ENCODE measurements at places on chromosomes 7 and 10.
A peak's percentile ranks its signal among the peaks of the same experiment; 100 is the strongest.

DNA sequence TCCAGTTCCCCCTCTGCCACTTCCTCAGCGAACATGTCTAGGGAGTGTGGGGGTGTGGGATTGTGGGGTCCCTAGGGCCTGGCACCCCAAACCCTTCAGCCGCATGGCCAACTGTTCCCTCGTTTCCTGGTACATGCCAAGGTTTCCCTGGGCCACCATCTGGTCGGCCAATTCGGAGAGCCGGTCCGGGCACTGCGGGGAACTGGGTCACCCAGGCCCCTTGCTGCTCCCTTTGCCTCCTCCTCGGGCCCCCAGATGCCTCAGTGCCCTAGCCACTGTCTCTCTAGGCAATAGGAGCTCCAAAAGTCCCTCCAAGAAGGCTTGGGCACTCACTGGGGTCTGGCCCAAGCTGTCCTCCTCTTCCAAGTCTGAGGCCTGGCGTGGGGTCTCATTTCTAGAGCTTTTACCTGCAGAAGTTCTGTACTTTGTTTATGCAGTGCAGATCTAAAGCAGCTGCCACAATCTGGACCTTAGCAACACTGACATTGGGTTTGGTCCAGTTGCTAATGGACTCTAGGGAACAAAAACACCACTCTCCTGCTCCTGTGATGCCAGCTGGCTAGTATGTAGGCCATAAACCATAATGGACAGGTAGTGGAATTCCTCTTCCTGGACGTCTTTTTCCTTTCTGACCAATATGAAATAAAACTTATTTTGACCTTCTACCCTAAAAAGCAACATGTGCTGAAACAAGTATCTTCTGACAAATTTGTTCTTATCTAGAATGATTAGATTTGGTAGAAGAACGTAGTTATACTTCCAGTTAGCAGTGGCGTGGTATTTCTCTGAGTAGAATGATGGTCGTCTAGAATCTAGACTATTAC lies 172.9 kb downstream of the LRRC4 start:
- DNase-seq = no peak

DNA sequence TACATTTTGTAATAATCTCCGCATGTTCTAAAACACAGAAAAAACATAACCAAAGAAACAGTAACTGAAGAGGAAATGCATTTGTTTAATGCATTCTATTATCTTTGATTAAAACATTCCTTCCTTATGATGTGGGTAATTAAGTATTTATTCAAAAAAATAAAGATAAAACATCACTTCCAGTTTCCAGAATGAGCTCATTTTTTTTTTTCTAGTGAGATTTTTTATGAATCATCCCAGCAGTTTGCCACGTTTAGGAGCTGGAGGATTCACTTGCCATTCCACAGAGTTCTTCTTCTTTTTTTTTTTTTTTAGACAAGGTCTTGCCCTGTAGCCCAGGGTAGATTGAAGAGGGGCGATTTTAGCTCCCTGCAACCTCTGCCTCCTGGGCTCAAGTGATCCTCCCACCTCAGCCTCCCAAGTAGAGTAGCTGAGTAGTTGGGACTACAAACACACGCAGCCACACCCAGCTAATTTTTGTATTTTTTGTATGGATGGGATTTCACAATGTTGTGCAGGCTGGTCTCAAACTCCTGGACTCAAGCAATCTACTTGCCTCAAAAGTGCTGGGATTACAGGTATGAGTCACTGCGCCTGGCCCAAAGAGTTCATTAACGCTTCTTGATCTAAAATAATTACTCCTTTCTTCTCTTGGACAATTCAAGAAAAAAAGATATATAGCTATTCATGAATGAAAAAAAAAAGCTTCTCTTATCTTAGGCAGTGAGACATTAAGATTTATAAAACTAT lies 177.3 kb downstream of the DKK1 start:
- no peak for DNase-seq

- no peak for DNase-seq
Measured at GRCh38 chr10:93211991-93212390, 138.3 kb downstream of the CYP26A1 start.

GRCh38 chr7:154770962-154771361 lies 232.0 kb downstream of the PAXIP1 start:
- no peak for DNase-seq

DNA sequence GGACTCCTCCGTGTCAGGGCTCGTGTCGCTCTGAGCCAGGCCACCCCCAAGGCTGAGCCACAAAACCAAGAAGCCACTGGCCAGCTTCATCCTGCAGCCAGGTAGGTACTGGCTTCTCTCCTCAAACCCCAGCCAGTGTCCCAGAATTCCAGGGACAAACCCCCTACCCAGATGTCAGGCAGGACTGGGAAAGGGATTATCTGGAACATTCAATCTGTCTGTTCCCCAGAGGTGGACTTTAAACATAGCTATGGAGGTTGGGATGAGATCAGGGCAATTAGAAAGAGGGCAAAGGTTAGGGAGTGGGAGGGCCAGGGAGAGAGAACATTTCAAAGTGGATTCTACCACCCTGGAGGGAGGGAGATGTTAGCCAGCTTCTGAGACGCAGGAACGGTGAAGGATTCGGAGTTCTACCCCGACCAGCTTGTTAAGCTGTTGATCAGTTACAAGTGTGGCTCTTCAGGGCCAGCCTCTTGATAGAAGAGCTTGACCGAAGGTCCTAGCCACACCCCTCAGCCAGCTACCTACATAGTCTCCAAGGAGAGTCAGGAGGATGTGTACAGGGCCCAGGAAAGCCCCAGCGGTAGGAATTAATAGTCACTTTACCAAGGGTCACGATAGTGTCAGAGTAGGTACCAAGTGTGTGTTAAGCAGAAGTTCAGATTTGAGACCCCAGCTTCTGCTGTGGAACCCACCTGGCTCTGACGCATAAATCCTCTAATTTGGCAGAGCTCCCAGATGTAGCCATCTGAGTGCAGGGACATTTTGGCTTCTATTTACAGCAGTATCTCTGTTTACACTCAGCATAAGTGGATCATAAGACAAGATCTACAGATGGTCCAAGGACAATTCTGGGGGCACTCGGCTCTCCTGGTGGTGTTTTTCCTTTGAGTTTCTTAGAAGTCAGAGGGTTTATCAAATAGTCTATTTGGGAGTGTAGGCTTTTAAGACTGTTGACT lies at the start of gene PLA2G12B:
PLA2G12B (minus strand) TSS at position 211 of the 959 bp plus-strand sequence; CDS start at position 90, 121 bp downstream.
- no peak for DNase-seq

DNA sequence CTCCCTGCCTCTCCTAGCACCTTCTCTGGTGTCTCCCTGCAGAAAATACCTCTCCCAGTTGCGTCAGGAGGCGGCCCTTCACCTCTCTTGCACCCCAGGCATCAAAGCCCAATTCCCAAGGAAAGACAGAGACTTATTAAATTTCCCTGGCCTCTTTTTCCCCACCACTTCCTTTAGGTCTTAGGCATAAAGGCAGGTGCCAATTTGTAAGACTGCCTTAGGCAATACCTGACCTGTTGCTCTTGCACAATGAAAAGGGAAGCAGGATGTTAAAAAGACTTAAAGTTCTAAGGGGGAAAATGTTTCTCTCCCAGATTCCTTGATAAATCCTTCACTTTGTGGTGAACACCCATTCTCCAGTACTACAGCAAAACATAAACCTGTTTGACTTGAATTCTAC lies 186.7 kb downstream of the SLC25A13 start:
- no peak for DNase-seq

- DNase-seq = peak; percentile 71
Measured at GRCh38 chr10:18140149-18140956, at the start of gene CACNB2. Gene CACNB2 (plus strand): TSS chr10:18140424.

GRCh38 chr10:80324086-80324485 lies 32.5 kb downstream of the DYDC1 start:
- no peak for DNase-seq

DNA sequence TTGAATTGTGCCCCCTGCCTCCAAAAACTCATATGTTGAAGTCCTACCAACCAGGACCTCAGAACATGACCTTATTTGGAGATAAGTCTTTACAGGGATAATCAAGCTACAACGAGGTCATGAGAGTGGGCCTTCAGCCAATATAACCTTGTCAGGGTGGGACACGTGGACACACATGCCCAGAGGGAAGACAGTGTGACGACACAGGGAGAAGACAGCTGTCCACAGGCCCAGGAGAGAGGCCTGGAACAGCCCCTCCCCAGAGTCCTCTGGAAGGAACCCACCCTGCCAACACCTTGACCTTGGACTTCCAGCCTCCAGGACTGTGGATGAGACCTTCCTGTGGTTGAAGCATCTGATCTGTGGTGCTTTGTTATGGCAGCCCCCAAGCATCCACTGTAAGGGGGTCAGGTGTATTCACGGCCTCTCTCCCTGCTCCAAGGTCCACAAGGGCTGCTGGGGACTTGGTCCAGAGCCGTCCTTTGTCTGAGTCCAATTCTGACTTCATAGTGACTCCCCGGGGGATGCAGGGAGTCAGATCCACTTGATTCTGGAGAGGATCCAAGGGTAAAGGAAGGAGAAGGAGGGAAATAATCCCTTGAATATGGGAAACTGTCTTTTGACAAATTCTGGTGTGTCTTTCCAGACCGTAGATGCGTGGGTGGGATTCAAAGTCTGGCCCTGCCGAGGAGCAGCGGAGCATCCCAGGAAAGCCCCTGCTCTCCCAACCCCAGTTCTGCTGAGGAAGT lies 7.0 kb downstream of the CALML3 start:
- DNase-seq = no peak

DNA sequence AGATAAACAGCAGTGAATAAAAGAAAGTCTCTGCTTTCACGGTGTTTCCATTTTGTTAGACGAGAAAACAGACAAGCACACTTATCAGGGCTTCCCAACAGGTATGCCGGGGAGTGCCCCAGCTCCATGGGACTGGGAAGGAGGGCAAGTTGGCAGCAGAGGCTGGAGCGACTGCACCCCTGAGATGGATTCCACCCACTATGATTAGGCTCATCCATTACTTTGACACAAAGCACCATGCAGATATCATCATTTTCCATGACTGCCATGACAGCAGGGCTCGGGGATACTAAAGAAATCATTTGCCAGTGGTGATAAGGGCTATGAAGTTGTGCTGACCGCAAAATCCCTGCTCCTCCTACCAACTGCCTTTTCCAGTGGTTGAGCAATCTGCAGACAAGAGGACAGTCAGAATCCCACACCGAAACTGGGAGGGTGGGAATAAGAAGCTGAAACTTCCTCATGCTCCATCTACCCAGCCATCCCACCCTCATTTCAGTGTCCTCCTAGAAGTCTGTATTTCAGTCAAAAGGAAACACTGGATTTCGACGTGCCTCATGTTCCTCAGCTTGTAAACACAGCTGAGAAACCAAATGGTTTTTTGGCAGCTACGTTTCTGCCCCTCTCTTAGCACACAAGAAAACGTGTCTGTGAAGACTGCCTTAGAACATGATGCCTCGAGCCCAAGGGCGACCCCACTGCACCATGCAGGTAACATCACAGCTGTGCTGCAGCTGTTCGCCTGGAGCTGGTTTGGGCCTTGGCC lies 15.5 kb downstream of the CREB3L2 start:
- DNase-seq = no peak

GRCh38 chr7:152344253-152344652 lies 91.5 kb downstream of the KMT2C start:
- DNase-seq = no peak

DNA sequence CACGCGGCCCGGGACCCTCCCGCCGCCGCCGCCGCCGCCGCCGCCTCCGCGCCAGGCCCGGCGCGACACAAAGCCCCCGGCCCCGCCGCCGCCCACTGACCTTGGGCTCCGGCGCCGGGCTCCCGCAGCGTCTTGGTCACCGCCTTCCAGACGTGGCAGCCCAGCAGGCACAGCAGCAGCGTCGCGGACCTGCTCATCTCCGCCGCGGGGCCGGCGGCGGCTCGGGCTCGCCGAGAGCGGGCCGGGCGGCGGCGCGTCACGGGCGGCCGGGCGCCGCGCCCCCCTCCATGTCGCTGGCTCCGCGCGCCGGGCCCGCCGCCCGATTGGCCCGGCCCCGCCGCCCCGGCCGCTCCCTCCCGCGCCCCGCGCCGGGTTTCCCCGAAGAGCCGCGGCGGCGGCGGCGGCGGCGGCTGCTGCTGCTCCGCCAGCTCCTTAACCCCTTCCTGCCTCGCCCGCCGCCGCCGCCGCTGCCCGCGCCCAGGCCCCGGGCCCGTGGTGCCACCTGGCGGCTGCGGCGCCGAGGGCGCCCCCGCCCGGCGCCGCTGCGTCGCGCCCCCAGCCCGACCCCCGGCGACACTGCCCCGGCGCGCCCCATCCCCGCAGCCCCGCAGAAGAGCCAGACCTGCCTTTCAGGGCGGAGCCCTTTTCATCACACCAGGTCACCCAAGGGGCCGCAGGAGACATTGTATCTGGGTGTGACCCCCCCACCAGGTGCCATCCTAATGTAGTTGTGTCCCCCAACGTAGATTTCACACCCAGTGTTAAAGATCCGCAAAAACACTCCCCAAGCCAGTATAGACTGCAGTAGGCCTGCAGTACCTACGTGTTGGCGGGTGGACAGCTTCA lies at the start of gene FAM171A1:
FAM171A1 (minus strand) TSS at position 434 of the 846 bp plus-strand sequence; CDS start at position 197, 237 bp downstream.
- peak; percentile 55 for DNase-seq

DNA sequence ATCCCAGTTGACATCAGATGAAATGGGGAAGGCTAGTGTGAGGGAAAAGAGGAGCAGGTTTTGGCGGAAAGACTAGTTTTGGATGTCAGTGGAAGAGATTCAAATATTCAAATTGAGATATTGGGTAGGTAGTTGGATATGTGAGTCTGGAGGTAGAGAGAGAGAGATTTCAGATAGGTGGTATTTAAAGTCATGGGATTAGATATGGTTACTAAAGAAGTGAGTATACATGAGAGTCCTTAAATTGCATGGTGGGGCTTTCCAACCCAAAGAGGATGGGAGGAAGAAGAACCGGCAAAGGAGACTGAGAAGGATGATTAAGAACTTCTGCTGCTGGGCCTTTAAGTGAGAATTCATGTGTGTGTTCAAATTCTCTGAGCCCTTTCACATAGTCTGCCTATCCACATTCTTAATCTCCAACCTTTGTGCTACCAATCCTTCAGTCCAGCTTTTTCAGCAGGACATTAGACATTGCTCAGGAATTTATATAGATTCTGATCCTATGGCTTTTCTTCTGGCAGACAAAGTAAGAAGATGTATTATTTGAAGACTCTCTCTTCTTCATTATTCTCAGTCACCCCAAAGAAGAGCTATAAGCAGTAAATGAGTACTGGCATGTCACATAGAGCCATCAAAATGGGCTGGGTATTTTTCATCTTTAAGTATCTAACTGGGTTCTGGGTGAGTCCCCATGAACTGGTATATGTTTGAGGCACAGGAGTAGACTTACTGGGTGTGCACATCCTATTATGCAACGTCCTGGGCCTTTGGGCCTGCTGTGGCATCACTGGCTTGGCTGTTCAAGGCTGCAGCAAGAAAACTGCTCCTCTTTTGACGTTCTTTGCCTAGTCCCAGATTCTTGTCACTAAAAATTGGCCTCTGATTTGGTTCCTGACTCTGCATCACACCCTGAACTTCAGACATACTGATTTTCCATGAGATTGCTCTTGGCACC lies 33.6 kb downstream of the ST7 start:
- no peak for DNase-seq

GRCh38 chr7:68787566-68787965 lies 810.7 kb upstream of the AUTS2 start:
- no peak for DNase-seq

- DNase-seq = no peak
Measured at GRCh38 chr10:1074748-1075308, 18.6 kb downstream of the WDR37 start.

DNA sequence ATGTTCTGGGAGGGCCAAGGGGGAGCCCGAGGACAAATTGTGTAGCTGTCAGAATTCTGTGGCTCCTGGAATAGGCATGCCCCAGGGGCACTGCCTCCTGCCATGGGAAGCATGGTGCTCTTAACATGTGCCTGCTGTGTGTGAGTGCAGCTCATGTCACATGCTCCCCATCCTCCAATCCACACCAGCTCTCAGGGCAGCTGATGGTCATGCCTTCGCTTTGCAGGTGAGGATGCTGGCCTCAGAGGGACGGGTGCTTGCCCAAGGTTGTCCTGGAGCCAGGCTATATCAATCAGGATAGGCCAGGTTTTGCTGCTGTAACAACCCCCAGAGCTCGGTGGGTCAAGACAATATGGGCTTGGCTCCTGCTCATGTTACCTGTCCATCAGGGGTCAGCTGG lies 303.4 kb downstream of the RPS24 start:
- no peak for DNase-seq

Measured in mesothelial cell of epicardium (in vitro differentiated cells).